Stimulated activated CD4-positive, alpha-beta T cell treated with anti-CD3 and anti-CD28 coated beads, Interleukin-15, amount 100 ng/mL, for 24 hours (primary cell): ENCODE measurements at places on chromosomes 2 and 18.

- no peak for DNase-seq
Observed at GRCh38 chr2:102122115-102122514, 20.4 kb upstream of the IL1R1 start.

GRCh38 chr2:166882851-166883250, 5.4 kb upstream of the XIRP2 start:
- no peak for DNase-seq

DNA sequence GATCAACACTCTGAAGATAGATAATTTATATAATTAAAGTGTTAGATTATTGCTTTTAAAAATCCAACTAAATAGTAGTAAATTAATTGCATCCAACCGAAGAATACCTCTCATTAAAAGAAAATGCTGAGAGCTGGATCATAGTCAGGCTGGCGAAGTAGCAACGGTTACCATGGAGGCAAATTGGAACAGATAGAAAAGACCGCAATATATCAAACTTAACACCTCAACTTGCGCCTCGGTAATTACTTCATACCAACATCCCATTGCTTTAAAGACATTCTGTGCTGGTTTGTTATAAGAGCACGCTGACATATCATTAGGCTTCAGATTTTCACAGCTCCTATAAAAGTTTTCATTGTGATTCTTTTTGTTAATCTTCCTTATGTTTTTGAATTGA, 183.8 kb upstream of the ZC3H15 start:
- no peak for DNase-seq

DNA sequence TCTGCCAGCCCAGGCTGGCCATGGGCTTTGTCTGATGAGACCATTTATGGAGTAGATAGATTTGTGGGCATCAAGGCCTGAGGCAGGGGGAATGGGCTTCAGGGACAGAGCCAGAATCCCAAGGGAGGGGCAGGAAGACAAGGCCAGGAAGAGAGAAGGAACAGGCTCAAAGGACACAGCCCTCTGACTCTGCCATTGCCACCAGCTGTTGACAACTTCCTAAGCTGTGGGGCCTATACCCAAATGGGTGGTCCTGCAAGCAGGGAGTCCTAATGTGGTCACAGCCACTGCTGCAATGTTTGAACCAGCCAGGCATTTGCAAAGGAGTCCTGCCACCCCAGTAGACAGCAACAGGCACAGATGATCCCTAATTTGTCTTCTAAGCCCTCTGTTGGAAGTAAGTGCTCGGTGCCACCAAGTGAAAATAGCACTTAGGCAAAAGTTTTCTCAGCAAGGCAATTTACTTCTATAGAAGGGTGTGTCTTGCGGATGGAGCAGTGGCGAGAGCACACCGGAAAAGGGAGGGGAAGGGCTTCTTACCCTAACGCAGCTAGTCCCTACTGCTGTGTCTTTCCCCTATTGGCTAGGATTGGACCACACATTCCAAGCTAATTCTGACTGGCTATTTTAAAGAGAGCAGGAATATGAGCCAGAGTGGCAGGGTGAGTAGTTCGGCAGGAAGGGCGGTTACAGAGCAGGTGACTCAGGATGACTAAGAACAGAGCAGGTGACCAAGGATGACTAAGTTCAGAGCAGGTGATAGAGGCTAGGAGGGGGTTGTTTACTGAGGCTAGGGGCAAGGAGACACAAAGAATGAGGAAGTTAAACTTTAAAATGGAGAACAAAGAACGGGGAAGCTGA, 47.2 kb downstream of the C1QL2 start:
- DNase-seq = no peak

DNA sequence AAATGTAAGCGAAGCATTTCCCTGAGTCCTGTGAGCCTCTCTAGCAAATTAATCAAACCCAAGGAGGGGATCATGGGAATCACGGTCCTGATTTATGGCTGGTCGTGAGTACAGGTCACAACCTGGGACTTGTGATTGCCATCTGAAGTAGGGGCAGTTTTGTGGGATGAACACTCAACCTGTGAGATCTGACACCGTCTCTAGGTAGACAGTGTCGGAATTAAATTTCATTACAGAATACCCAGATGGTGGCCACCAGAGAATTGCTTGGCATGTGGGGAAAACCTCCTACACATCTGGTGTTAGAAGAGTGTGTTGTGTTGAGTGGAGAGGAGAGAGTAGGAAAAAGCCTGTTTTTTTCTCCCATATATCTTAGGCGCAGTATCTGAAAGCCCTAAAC, 12.5 kb downstream of the CAPN14 start:
- DNase-seq = no peak

DNA sequence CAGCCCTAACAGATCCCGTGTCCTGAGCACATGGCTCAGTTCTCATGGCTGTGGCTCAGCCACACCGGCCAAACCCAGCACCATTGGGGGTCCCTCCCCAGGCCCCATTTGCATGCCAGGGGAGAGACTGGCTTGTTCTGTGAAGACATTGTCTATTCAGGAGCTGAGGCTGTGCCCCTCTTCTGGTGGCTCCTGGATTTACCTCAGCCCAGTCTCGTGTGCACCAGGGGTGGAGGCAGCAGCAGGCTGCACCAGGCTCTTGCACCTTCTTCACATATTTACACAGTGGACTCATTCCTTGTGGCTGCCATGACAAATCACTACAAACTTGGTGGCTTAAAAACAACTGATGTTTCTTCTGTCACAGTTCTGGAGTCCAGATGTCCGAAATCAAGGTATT, 92.4 kb upstream of the ITGA6 start:
- no peak for DNase-seq

- DNase-seq = no peak
Observed at GRCh38 chr2:208065476-208065875, 40.1 kb upstream of the PLEKHM3 start.

DNA sequence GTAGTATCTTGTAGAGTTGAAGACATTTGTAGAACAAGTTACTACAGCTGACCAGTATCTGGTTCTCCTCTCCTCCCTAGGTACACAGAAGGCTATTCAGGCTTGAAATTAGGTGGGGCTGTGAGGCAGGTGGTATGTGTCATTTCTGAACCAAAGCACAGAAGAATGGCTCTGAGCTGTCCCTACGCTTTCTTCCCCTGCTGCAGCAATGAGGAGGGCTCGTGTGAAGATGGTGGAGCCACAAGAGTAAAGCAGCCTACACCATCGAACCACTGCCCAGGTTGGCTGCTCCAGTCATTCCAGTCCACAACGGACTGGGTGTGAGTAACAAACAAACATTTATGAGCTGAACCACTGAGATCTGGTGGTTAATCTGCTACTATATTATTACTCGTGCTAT, 148.9 kb downstream of the DTNB start:
- no peak for DNase-seq

DNA sequence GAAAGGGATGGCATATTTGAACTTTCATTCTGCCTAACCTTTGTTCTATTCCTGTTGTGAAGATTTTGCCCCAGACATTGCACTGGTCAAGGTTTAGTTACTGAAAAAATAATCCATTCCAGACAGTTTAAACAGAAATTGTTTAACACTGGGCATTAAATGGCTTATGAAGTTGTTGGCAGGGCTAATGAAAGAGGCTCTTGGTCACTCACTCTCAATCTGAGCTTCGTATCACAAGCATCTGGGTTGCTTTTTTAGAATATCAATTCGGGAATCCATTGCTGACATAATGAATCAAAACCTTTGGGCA, 8.0 kb upstream of the ACYP2 start:
- no peak for DNase-seq

DNA sequence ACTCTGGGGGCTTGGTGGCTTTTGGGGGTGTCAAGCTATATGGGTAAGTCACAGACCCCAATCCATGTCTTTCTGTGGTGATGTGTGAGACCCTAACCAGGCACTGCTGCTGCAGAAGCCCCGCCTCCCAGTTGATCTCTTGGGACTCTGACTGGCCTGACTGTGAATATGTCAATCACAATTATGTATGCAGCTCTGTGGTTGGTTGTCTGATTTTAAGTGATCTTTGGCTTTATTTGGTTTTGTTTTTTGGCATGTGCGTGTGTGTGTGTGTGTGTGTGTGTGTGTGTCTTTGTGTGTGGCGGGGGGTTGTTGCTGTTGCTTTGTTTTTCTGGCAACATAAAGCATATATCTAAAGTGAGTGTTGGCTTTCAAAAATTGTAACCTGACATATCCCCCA, 78.5 kb upstream of the GLS start:
- DNase-seq = no peak

GRCh38 chr18:22032392-22032961, 136.9 kb upstream of the GATA6 start:
- no peak for DNase-seq

DNA sequence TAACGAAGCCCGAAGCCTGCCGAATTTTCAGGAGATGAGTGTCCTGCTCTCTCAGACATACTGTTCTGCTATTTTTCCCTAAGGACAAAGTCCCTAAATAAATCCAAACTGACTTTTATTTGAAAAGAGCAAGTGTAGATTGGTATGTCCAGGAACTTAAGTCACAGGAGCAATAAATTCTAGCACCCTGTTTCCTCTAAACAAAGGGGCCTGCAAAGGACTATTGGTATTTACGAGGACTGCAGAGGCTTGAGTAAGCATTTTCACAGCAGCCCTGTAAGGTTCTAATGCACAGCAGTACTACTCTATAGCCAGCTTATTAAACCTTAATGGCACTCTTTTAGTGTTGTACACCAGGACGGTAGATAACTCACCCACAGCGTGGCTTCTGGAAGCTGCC, 740.3 kb downstream of the NRXN1 start:
- no peak for DNase-seq

DNA sequence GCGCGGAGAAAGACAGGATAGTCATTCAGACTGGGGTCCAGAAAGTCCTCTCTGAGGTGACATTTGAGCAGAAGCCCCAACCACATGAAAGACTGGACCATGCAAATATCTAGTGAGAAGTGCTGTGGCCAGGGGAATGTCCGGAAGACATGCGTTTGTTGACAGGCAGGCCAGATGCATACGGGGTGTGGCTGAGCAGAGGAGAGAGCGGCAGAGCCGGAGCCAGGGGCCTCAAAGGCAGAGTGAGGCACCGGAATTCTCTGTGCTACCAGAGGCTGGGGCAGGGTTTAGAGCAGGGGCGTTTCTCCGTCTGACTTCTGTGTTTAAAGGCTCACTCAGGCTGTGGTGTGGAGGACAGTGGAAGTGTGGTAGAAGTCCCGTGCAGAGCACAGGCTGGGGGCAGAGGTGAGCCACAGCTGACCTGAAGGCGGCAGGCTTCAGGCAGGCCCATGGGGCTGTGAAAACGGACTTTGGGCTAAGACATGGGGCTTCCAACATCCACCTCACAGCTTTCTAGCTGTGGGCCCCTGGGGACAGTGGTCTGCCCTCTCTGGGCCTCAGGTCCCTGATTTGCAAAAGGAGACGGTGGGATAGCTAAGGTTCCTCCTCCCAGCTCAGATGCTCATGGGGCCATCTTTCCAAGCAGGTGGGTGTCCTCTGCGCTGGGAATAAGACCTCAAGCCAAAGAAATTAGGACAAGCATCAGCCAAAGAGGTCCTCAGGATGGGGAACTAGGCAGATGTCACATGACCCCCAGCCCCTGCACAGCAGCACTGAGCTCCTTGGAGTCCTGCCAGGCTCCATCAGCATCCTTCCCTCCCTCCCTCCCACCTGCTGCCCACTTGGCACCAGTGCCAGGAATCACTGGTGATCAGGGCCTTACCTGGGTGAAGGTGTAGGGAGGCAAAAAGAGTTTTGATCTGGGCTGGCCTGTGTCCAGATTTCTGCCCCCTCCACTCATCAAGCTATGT, 11.2 kb downstream of the RUFY4 start:
- no peak for DNase-seq

DNA sequence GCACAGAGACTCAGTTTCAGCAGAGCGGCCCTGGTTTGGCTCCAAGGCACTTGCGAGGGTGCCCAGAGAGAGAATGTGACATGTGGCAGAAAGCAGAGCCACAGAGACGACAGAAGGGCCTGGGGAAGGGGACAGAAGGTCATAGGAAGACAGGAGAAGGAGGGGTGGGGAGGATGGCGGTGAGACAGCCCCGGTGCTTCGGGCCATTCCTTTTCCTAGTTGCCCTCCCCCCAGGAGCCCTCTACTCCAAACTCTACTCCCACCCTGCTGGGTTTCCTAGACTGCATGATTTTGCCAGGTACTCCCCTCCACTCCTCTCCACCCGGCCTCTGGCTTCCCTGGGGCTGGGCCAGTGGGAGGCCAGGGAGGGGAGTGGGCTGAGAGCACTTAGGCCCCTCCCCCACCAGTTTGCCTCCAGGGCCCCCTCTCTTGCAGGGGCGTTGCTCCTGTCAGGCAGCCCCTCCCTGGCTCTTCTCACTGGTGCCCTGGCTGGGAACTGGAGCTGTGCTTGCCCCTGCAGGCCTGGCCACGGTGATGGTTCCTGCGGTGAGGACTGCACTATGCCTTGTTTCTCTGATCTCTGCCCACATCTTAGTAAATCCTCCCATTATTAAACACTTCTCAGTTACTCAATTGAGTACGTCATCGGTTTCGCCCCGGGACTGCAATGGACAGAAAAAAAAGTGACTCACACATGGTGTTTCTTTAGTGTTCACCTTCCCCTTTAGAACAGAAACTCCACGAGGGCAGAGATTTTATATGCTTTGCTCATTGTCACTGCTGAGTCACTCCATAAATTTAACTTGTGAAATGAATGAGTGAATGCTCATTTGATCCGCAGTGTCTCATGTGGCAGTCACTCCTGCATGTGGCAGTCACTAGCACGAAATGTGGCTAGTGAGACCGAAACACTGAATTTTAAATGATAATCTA, 58.7 kb upstream of the SP3 start:
- peak; percentile 75 for DNase-seq

GRCh38 chr2:147025646-147026585, 818.9 kb upstream of the ACVR2A start:
- DNase-seq = no peak

DNA sequence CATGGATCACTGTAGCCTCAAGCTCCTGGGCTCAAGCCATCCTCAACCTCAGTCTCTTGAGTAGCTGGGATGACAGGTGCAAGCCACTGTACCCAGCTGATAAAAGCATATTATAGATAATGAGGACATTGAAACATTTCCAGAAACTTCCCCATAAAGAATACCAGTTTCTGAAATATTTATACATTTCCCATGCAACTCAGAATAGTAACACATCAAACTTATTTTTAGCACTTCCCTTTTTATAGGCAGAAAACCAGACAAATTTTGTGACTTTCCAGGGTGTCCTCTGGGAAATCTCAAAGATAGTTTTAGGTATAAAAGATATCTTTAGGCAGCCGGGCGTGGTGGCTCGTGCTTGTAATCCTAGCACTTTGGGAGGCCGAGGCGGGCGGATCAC, 25.1 kb upstream of the DPYSL5 start:
- no peak for DNase-seq

- DNase-seq = no peak
Observed at GRCh38 chr2:50438259-50438658, 593.7 kb downstream of the NRXN1 start.

DNA sequence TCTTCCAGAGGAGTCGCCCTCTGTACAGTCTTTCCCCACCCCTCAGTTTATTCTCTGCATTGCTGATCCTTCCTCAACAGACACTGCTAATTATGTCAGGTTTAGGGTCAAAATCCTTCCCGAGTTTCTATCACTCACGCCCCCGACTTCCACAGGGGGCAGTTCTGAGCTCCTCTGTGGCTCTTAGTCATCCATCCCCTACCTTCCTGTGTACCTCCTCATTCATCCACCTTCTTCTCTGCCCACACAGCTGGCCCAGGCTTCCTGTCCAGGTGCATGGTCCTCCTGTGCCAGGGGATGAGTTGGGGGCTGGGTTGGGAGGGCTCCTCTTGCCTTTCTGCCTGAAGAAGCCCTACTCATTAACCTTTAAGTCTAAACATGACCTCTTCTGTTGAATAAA, 202.9 kb downstream of the ARL4C start:
- DNase-seq = peak; percentile 30
